ENCODE measurements at places on chromosomes 1 and 21.

- no peak for DNase-seq
Observed at GRCh38 chr1:204075139-204075521, 2.2 kb downstream of the SOX13 start.

DNA sequence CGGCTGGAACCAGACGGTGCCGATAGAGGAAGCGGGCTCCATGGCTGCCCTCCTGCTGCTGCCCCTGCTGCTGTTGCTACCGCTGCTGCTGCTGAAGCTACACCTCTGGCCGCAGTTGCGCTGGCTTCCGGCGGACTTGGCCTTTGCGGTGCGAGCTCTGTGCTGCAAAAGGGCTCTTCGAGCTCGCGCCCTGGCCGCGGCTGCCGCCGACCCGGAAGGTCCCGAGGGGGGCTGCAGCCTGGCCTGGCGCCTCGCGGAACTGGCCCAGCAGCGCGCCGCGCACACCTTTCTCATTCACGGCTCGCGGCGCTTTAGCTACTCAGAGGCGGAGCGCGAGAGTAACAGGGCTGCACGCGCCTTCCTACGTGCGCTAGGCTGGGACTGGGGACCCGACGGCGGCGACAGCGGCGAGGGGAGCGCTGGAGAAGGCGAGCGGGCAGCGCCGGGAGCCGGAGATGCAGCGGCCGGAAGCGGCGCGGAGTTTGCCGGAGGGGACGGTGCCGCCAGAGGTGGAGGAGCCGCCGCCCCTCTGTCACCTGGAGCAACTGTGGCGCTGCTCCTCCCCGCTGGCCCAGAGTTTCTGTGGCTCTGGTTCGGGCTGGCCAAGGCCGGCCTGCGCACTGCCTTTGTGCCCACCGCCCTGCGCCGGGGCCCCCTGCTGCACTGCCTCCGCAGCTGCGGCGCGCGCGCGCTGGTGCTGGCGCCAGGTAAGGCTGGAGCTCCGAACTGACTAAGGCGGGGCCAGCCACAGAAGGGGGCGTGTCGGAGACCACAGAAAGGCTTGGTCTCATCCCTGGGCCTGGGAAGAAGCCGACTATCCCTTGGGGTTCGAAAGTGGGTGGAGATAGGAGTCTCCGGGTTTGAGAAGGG lies 486 bp downstream of the SLC27A3 start:
- peak; percentile 50 for DNase-seq

DNA sequence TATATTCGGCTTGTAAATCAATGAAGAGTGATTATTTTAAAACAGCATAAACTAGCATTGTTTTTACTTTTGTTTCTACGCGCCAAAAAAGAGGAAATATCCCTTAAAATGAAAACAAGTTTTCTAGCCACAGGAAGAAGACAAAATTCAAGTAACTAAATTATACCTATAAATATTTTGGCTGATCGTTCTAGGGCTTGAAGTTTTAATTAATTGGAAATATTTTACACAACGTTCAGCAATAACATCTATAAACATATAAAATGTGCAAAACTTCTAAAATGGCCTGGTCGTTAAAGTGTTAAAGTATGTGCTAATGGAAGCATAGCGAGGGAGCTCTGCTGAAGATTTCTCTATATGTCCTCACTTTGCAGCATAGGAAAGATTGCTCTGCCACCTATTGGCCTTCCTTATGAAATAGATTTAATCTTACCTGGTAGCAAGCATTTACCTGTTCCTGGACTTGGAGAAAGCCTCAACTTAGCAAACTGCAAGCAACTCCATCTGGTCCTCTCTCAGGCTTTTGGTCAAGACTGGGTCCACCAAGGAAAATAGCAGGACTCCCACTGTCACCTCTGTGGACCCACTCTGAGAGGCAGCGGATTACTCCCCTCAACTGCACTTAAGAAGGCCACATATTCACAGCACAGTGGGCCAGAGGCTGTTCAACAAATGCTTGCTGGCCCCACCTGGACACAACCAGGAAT lies 351.3 kb upstream of the RUNX1 start:
- no peak for DNase-seq

DNA sequence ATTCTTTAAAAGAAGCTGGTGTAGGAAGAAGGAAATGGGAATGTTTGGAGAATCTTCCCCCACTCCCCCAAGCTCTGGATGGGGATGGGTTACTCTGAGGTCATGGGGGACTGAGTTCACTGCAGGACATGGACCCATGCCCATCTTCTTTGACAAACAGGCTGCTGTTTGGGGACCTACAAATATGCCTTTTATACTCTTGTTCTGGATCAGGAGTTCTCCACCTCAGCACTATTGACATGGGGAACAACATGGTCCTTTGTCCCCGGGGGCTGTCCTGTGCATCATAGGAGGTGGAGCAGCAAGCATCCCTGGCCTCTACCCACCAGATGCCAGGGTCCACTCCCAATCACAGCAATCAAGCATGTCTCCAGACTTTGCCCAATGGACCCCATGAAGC lies 365.8 kb upstream of the C1orf174 start:
- DNase-seq, result no peak

GRCh38 chr1:20497506-20497905 lies 10.4 kb downstream of the MUL1 start:
- no peak for DNase-seq

GRCh38 chr1:212974711-212975110 lies 24.4 kb downstream of the VASH2 start:
- DNase-seq, result no peak

GRCh38 chr1:160741092-160741501 lies 2.0 kb downstream of the SLAMF7 start:
- DNase-seq, result no peak

GRCh38 chr1:98277118-98277517 lies 356.3 kb upstream of the DPYD start:
- DNase-seq, result no peak

GRCh38 chr1:44619261-44619900 lies 54.9 kb downstream of the TMEM53 start:
- DNase-seq, result no peak

DNA sequence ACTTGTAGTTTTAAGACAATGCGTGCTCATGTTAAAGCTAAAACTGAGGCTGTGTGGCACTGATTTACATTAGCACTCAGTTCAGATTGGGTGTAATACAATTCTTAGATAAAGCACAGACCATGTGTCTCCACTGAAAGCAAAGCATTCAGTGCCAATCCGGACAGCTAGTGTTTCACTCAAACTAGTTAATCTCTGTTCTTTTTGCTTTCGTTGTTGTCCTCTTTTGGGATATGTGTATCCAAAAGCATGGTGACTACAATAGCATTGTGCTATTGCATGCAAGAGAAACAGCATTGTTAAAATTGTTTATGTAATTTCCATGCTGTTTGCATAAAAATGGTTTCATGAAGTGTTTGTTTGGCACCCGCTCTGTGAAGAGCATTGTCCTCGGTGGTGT lies 54.6 kb downstream of the F3 start:
- DNase-seq, result no peak

DNA sequence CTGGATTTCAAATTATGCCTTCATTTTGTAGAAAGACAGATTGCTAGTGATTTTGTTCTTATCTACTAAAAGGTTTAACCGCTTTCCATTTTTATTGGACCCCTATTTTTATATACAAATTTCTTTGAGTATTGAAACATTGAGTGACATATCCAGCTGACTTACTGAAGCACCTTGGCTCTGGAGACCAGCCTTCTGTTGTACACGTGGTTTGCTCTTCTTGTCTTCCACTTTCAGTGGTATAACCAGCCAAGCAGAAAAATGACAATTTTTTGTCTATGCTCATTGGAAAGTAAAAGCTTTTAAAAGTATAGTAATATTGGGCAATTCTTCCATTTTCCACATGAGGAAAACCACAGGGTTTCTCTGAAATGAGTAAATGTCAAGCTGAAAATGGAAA lies 4.4 kb downstream of the F13B start:
- no peak for DNase-seq

Measured in stimulated activated CD8-positive, alpha-beta memory T cell treated with anti-CD3 and anti-CD28 coated beads, Interleukin-2, amount 100 ng/mL, for 1 hour (primary cell).